Panc1 (cell line): ENCODE measurements at places on chromosomes 16 and 17.
A peak's percentile ranks its signal among the peaks of the same experiment; 100 is the strongest.

GRCh38 chr17:7969433-7969832 is 33.0 kb upstream of the GUCY2D start:
- H3K27me3 ChIP-seq: no peaks in the 10 kb centered on the region
- no peak overlapping the region for H3K27ac ChIP-seq
- DNase-seq: no peak
- H3K36me3 ChIP-seq: no peaks in the 10 kb centered on the region
- no peak overlapping the region for H3K4me3 ChIP-seq

- no peak overlapping the region for H3K27ac ChIP-seq
- H3K4me1 ChIP-seq: no peaks in the 10 kb centered on the region
- no peak overlapping the region for H3K4me3 ChIP-seq
- no peak for DNase-seq
- H3K27me3 ChIP-seq: no peaks in the 10 kb centered on the region
- H3K36me3 ChIP-seq: no peaks in the 10 kb centered on the region
Measured at GRCh38 chr17:36623281-36623680, 21.9 kb downstream of the MRM1 start.

DNA sequence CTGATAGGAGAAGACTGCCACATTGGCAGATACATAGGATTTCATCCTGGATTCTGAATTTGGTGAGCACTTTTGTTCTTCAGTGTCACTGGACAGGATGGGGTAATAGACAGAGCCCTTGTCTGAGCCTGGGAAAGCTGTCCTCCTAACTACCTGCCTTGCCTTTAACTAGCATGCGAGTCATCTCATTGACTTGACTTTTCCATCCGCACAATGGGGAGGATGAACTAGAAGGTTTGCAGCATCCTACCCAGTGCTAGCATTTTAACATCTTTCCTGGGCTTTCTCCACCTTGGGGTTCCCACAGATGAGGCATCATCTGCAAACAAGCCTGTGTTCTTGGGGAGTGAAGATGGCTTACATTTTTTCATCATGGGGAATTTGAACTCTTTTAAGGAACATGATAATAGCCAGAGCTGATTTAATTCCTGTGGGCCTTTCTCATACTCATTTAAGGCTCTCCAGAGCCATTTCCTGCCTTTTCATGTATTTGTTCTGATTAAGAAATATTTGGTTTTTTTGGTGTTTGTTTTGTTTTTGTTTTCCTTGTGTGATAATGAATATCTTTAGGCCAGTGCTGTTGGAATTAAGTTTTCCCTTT is 139.5 kb downstream of the MSI2 start:
- no peaks in the 10 kb centered on the region for H3K36me3 ChIP-seq
- H3K27me3 ChIP-seq: no peaks in the 10 kb centered on the region
- DNase-seq: no peak
- no peak overlapping the region for H3K4me3 ChIP-seq
- H3K27ac ChIP-seq: no peak overlapping the region

DNA sequence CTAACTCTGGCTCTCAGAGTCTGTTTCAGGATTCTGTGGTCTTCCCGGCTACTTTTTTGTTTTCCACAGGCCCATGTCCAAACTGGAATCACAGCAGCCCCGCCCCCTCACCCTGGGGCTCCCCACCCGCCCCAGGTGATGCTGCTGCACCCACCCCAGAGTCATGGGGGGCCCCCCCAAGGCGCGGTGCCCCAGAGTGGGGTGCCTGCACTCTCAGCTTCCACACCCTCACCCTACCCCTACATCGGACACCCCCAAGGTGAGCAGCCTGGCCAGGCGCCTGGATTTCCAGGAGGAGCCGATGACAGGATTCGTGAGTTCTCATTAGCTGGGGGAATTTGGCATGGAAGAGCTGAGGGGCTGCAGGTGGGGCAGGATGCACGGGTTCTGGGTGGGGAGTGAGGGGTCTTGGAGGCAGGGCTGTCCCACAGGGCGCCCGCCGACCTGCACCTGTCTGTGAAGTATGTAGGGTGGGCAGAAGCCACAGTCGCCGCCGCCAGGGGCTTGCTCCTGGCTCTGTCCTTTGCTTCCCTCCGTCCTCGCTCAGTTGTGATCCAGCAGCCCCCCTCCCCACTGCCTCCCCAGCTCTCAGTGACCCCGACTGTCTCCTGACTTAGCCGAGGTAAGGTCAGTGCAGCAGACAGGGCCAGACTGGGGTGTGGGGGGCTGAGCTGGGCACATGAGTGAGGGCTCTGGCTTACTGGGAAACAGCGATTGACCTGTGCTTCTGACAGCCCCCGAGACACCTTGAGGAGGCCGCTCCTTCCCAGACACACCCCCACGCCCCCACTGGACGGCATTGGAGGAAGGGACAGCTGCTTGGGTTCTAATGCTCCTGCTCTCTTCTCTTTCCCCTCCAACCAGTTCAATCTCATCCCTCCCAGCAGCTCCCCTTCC is 10.0 kb downstream of the TUFM start:
- no peak overlapping the region for H3K27ac ChIP-seq
- H3K36me3 ChIP-seq: peaks cover 34% of the 10 kb centered on the region
- DNase-seq: no peak
- no peaks in the 10 kb centered on the region for H3K4me1 ChIP-seq
- H3K27me3 ChIP-seq: no peaks in the 10 kb centered on the region

DNA sequence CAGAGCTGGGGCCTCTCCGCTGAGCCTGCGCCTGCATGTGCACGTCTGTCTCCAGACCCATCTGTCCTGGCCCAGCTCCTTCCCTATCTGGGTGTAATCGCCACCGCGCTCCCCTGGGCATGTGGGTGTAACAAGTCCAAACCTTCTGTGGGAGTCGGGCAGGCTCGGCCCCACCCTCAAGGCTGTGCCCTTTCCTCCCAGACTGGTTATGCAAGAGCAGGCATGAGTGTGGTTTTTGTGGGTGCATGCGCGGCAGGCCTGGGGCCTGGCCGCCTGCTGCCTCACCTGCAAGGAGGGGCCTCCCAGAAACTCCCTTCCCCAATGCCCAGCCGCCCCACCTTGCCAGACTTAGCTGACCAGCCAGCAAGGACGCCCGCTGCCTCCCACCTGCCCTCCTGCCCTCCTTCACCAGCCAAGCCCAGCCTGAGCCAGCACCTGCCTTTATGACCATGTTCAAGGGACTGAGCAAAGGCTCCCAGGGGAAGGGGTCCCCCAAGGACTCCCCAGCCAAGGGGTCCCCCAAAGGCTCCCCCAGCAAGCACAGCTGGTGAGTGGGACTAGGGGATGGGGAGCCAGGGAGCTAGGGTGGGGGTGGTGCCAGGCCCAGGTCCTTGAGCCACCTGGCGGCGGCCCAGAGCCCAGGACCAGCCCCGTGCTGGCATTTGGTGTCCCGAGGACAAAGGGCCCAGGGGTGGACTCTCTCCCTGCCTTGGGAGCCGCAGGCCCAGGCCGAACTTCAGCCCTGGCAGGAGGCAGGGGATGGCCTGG is at the start of gene EVPLL:
Gene EVPLL (plus strand): TSS at position 342 of the 768 bp plus-strand sequence. CDS start 3,160 bp downstream, outside the sequence.
- no peaks in the 10 kb centered on the region for H3K27me3 ChIP-seq
- no peaks in the 10 kb centered on the region for H3K4me1 ChIP-seq
- H3K27ac ChIP-seq: no peak within 1 kb of the TSS
- H3K36me3 ChIP-seq: no peaks in the 10 kb centered on the region

DNA sequence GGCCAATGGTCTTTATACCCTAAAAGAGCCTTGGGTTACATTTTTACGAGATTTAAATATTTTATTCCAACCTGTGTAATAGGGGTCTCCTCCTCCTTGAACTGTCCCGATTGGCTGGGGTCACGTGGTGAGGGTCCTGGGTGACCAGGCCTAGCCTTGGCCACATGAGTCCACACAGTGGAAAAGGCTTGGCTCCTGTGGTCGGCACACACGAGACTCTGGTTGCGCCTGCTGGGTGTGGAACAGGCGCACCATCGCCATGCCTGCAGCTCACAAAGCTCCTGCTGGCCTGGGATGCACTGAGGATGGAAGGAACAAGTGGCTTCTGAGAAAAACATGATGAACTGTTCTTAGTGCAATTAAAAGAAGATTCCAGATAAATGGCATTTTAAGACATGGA is 103.9 kb upstream of the ZNF750 start:
- no peaks in the 10 kb centered on the region for H3K27me3 ChIP-seq
- DNase-seq: no peak
- no peaks in the 10 kb centered on the region; the same call in 1 of the 2 replicates for H3K36me3 ChIP-seq
- H3K27ac ChIP-seq: no peak overlapping the region

DNA sequence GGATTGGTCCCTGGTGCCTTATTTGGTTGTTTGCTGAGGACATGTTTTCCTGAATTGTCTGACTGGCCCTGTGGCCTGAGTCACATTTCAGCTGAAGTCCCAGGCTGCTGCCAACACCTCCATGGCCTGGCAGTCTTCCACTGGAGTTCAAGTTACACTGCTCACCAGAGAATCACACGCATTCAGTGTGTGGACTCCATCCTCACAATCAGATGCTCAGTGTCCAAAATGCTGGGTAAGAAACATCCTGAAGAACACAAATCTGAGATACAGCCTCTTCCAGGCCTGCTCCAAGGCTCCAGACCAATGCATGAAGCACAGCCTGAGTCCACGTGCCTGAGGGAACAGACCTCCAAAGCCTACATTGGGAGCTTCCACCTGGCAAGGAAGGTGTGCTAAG is 19.2 kb downstream of the CD300LB start:
- DNase-seq: no peak
- H3K27me3 ChIP-seq: peaks cover 11% of the 10 kb centered on the region
- no peak overlapping the region for H3K27ac ChIP-seq
- no peaks in the 10 kb centered on the region for H3K36me3 ChIP-seq
- no peaks in the 10 kb centered on the region for H3K4me1 ChIP-seq
- H3K4me3 ChIP-seq: no peak overlapping the region

DNA sequence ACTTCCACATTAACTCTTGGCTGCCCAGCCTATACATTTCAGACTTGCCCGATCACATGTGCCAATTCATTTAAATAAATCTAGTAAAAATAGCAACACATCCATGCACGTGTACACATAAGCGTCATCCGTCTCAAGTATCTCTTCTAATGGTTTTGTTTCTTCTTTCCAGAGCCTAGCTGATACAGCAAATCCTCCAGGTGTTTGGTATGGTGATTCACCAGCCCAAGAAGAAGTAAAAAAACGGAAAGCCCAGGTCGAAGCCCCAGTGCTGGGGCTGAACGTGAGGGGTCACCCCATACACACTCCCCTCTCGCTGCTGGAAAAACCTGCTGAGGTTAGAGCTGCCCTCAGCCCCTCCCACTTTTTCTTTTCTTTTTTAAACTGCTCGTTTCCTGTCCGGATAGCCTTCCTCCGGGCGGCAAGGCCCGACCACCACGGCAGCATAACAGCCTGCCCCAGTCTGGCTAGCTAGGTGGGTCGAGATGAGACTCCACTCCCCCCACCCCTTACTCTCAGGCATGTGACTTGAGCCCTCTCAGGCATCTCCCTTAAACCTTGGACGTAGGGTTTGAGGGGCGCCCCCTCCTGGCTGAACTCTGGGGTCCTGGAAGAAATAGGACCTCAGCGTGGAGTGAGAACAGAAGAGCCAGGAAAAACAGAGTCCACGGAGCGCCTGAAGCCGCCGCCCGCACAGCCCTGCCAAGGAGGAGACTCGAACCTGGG is 13.9 kb upstream of the OR1F1 start:
- H3K27me3 ChIP-seq: no peaks in the 10 kb centered on the region
- H3K4me1 ChIP-seq: peaks cover 25% of the 10 kb centered on the region
- H3K27ac ChIP-seq: peak overlapping the region; percentile 41
- H3K4me3 ChIP-seq: peak overlapping the region; percentile 11
- no peaks in the 10 kb centered on the region for H3K36me3 ChIP-seq
- no peak for DNase-seq

DNA sequence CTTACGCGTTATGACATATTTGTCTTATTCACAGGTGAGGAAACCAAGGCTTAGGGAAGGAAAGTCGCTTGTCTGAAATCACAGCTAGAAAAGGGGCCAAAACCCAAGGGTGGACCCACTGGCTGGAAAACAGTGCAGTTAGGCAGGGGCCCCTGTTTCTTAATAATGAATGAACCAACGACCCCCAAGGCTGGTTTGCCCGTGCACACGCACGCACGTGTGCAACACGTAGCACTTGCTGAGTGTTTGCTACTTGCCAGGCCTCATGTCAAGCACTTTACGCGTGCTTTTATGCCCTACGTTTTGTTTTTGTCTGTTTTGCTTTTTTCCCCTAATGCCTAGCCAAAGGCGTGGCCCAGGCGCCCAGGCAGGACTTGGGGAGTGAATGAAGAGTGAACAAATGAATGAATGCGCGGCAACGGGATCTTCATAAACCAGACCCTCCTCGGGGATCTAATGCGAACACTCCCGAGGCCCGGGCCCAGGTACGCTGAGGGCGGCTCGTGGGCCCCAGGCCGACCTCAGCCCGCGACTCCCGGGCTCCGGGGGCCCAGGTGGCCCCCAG is 571 bp upstream of the USP10 start:
- H3K27ac ChIP-seq: peak overlapping the region; percentile 85
- H3K4me3 ChIP-seq: peak overlapping the region; percentile 73
- peaks cover 19% of the 10 kb centered on the region for H3K4me1 ChIP-seq
- H3K36me3 ChIP-seq: peaks cover 11% of the 10 kb centered on the region; the same call in 1 of the 2 replicates
- DNase-seq: no peak
- H3K27me3 ChIP-seq: no peaks in the 10 kb centered on the region

DNA sequence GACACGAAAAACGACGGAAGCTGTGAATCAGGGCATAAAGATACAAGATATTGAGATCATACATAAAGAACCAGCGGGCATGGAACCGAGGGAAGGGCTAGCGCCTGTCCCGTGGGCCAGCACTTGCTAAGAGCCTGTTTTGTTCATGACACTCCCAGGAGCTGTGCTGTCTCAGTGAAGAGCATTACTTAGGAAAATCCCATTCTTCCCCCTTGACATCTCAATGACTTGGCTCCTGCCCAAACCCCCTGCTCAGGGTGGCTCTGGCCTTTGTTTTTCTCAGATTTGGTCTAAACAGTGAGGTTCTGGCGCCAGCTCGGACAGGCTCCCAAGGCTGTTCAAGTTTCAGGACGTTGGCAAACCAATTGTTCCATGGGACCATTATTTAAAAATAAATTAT is 79.1 kb upstream of the SEC14L1 start:
- H3K36me3 ChIP-seq: no peaks in the 10 kb centered on the region

DNA sequence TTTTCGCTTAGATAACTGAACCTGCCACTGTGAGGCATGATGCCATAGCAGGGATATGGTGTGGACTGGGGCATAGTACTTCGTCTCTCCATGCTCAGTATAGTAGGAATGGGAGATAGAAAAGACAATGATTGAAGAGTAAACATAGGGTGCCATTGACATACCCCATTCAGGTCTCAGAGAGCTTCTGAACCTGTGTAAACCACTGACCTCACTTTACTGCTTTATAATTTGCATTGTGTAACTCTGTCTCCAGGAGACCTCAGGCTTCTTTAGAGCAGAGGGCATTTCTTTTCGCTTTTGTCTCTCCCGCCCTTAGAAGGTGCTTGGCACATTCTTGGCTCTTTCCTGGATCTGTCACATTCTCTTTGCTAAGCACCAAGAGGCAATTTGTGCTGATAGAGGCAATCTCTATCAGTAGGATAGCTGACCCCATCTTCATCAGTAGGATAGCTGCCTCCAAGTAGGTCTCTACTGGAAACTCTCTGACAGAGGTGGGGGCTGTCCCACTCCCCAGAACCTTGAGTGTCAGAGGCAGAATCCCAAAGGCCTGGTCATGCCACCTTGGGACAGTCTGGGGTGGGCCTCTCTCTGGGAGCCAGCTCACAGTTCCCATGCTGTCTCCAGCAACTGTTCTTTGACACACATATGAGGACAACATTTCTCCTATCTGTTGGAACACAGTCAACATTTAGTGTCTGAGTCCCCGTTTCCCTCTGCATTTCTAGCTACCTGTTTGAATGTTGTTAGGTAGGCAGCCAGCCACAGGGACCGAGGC is 181.9 kb downstream of the UTP18 start:
- H3K27ac ChIP-seq: no peak overlapping the region
- H3K4me1 ChIP-seq: no peaks in the 10 kb centered on the region
- H3K27me3 ChIP-seq: no peaks in the 10 kb centered on the region
- H3K4me3 ChIP-seq: no peak overlapping the region

GRCh38 chr17:62900096-62900495 is 65.9 kb upstream of the TANC2 start:
- no peak overlapping the region for H3K27ac ChIP-seq
- no peak for DNase-seq
- peaks cover 9% of the 10 kb centered on the region for H3K4me1 ChIP-seq
- H3K4me3 ChIP-seq: no peak overlapping the region
